ENCODE measurements at places on chromosomes 4 and X.

GRCh38 chr4:61493470-61493869 lies 293.3 kb downstream of the ADGRL3 start:
- DNase-seq = no peak

GRCh38 chrX:139850968-139851367 lies 81.9 kb downstream of the ATP11C start:
- DNase-seq = no peak

DNA sequence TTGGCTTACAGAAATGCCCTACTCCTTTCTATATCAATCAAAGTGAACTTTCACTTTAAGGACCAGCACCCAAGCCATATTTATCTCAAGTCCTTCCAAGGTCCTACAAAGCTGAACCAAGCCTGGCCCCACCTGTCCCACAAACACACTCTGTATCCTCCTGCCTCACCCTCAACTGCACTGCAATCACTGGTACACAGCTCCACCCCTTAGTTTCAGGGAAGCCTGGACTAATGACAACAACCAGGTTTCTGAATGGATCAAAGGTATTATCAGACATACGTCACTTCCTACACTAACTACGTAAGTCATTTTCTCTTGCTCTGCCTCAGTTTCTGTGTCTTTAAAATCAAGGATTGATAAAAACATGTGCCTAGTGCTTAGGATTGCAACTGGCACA lies 205.6 kb upstream of the HS3ST1 start:
- no peak for DNase-seq

- DNase-seq = no peak
These were observed 632.0 kb downstream of the IQCM start for GRCh38 chr4:149183638-149184037.

DNA sequence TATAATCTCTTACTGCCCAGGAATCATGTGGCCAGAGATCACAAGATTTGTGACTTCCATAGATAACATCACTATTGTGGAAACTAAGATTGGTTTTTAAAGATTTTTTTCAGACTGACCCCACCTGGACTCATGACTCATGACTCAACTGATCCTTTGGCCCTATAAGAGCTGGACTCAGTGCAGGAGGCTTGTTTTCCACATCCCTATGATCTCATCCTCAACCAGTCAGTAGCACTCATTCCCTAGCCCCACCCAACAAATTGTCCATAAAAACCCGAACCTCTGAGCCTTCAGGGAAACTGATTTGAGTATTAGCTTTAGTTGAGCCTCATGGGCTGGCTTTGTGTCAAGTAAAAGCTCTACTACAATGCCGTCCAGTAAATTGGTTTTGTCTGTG lies 7.9 kb upstream of the NOCT start:
- no peak for DNase-seq

DNA sequence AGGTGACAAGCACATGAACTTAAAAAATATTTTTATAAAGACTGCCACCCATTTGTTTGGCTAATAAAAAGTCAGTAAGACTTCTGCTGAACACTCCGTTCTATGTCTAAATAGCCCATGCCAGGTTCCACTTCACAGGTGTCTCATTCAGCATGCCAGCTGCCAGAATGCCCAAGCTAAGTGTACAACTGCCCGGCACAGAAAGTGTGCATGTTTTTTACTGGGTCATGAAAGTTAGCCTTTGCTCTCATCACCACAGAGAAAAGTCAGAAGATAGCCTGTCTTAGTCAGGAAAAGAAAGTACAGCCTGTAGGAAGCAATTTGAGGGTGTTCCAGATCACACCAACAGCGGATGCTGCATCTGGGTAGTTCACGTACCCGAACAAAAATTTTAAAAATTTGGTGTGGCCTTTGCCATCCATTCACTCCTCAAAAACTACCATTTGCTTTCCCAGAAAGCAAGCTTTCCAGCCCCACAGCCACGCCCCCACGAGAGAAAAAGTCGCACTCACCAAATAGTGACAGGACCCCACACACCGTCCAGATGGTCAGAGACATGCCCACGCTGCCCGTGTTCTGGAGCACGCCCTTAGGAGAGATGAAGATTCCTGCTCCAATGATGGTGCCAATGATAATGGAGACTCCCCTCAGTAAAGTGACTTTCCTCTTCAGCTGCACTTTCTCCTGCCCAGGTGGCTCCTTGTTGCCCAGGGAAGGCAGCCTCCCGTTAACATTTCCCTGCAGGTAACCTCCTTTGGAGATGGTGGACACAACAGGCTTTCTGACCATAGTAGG lies 671 bp downstream of the SLC7A11 start:
- no peak for DNase-seq

DNA sequence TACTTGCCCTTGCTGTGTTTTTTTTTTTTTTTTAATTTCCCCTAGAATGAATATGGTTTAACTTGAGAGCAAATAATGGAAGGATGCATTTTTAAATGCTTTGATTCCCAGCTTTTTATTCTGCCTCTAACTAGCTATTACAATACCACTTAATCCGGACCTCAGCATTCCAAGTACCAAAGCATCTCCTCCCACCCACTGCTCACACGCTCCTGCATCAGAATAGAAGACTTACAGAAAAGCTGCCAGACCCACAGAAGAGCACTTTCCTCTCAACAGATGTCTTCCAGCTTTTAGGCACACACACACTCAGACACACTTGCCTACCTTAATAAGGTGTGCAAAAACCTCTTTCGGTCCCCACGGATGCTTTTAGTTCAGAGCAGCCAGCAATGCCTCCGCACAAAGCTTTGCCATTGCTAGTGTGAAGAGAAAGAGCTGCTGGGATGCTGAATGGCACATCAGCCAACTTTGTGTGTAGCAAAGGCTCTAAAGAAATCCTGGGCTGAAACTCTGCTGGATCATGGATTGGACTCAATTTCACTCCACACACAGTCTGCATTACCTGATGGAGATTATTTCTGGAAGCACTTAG lies 1056.2 kb downstream of the DMD start:
- DNase-seq = no peak

GRCh38 chrX:84182516-84182915 lies 5.5 kb downstream of the RPS6KA6 start:
- DNase-seq = no peak

GRCh38 chr4:86096373-86096772 lies 263.5 kb downstream of the MAPK10 start:
- DNase-seq = no peak

DNA sequence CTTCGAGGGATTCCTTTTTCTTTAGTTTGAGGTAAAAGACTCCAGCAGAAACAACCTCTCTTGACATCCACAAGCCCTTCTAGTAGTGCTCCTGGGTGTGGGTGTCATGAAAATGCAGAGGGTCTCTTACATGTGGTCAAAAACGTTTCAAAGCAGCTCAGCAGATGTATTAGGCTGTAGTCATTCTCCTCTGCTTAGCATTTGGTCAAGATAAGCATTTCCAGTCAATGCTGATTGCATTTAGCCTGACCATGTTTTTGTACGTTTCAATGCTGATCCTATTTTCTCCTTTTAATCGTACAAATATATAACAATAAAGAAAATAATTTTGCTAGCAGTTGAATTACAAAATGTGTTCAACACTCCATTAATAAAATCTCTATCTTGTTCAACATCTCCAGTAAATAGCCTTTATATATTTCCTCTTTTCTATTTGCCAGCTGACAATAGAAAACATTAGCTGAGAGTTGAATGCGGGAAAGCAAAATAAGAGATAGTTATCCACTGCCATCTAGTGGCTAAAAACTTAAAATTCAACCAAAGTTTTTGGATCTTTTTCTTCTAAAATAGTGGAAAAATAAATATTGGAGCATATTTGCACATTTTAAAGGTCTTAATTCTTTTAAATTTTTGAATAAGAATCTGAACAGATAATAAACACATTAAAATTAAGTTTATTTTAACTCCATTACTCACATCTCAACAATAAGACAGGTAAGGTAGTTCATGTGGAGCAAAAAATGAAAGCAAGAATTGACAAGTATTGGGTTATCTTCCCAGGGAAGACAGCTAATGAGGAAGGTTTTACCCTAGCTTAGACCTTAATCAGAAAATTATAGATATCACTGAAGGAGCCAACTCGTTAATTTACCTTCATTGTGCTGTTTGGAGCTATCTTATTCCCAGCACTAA lies 15.2 kb upstream of the PACRGL start:
- no peak for DNase-seq

GRCh38 chr4:17112292-17112659 lies 213.8 kb upstream of the LDB2 start:
- no peak for DNase-seq

DNA sequence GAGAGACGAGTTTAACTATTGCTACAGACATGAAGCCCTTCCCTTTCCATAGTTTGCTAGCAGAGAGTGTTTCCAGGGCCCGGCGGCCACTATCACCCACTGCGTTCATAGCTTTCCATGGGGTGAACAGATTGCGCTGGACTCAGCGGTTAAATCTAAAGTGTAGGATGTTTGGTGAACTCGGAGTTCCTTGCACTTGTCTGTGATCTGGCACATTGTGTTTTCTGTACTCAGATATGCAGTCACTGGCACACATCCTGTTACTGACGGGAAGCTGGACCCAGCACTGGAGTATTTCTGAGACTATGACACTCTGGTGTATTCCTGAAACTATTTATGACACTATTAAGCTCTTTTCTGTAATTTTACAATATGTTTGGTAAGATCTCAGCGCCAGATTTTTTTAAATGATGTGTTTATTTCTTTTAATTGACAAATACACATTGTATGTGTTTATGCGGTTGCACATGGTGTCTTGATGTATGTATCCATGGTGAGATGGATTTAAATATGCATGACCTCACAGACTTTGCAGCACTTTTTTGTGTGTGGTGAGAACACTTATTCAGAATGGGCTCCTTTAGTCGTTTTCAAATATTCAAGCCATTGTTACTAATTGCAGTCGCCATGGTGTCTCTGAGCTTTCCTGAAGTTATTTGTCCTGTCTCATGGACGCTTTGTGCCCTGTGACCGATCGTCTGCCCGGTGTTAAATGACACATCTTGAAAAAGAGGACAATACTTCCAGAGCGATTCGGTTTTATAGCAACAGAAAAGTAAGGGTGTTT lies 14.1 kb downstream of the CD99 start:
- no peak for DNase-seq

DNA sequence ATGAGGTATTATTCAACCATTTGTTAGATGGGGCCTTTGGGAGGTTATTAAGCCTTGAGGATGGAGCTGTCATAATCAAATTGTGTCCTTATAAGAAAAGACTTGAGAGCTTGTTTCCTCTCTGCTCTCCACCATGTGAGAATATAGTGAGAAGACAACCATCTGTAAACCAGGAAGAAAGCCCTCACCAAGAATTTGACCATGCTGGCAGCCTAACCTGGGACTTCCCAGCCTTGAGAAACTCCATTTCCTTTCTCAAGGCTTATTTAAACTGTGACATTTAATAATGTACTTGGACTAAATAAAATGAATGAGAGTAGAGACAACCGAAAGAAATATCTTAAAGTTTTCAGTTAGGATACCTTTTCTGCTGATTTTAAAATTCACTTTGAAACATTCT lies 83.7 kb upstream of the GC start:
- DNase-seq = no peak

DNA sequence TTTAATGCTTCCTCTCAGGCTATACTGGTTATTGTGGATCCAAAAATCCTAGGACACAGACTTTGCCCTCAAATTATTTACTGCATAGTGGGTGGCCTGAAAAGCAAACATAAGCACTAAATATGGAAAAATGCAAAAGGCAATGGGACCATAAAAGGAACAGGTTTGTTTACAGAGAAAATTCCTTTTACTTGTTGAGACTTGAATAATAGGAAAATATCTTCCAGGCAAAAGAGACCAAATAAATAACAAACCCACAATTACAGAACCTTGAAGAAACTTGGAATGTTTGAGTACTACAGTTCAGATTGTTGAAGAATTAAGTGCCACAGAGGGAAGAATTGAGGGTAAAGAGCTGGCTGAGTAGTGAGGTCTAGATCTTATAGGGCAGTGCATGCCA lies 711.0 kb downstream of the C4orf33 start:
- no peak for DNase-seq

DNA sequence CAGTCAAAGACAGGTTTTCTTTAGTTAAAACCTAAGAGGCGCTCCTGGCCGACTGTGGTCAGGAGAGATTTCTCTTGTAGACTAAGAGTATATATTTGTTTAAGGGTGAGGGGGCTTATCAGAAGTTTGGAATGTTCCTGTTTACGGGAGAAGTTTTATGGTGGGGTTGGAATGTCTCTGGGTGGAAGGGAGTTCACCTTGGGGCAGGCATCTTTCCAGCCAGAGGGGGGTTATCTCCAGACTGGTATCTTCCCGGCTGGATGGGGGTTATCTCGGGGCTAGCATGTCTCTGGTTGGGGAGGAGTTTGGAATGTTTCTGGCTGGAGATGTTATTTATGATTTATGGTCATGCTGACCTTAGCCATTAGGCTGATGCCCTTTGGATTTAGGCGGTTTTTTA lies 116.0 kb downstream of the COX7B2 start:
- DNase-seq = no peak

DNA sequence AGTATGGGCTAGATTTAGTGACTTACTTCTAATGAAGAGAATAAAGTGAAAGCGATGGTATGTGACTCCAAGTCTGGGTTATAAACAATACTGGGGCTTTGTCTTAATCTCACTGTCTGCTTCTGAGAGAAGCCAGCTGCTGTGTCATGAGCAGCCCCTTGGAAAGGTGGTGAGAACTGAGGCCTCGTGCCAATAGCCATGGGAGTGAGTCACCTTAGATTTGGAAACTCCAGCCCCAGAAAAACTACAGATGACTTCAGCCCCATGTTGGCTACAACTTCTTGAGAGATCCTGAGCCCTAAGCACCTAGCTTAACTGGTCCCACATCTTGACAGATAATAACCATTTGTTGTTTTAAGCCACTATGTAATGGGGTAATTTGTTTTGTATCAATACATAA lies 77.6 kb downstream of the CWH43 start:
- DNase-seq = no peak

DNA sequence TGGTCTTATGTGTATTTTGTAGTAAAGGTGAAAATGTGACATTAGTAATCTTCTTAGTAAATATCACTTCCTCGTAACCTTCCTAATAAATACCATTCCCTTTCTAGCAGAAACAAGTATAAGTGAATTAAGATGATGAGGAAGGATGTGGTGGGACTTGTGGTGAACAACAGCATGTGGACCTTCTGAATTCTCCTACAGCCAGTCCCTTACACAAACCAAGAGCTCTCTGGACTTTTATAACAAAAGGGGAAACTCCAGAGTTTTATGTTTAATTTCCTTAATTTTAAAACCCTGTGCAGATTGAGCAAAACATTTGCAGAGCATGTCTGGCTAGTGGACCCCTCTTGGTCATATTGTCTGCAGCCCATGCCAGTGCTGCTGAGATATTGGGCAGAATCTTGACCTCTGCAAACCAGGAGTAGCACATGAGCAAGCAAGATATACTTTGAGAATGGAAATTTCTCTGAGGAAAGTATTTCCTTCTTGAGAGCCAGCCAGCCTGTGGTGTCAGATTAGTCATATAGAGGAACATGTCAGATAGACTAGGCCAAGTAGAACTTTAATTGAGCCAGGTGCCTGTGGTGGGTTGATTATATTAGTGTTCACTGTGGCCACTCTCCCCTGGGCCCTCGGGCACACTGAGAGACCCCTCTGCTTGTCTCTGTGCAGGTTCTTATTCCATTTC lies 328.2 kb downstream of the DKK2 start:
- no peak for DNase-seq

GRCh38 chr4:138871555-138871875 lies 144.1 kb upstream of the NOCT start:
- DNase-seq = no peak

All from activated naive CD4-positive, alpha-beta T cell (primary cell).